ENCODE measurements at places on chromosomes 2 and 18.
A peak's percentile ranks its signal among the peaks of the same experiment; 100 is the strongest.

GRCh38 chr2:205780645-205781044 lies 98.3 kb downstream of the NRP2 start:
- DNase-seq: no peak

GRCh38 chr18:56319953-56320352 lies 318.4 kb downstream of the TXNL1 start:
- no peak for DNase-seq

GRCh38 chr2:202609381-202610145 lies 25.2 kb upstream of the FAM117B start:
- DNase-seq: no peak

DNA sequence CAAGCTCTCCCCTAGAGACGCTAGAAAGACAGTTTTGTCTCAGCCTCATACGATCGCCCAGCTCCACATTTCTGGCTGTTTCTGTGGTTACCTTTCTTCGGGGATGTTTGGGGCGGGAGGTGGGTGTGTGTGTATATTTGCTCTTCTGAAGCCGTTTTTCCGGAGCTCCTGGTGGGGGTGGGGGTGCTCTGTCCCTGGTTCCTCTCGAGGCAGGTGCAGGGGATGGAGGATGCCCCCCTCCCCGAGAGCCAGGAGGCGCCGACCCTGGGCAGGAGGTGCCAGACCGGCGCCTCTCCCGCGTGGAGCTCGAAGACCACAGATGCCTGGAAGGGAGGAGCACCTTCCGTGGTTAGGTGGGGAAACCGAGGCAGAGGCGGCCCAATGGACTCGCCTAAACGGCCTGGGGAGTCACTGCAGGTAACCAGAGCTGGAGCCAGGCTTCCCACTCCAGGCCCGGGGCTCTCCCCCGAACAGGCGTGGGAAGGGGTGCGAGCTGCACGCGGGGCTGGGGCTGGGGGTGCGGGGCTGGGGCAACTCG lies 694 bp upstream of the HPCAL1 start:
- no peak for DNase-seq

- no peak for DNase-seq
These were observed 47.7 kb downstream of the TPO start for GRCh38 chr2:1460851-1461418.

GRCh38 chr2:26327291-26328272 lies 18.4 kb upstream of the SELENOI start:
- no peak for DNase-seq

DNA sequence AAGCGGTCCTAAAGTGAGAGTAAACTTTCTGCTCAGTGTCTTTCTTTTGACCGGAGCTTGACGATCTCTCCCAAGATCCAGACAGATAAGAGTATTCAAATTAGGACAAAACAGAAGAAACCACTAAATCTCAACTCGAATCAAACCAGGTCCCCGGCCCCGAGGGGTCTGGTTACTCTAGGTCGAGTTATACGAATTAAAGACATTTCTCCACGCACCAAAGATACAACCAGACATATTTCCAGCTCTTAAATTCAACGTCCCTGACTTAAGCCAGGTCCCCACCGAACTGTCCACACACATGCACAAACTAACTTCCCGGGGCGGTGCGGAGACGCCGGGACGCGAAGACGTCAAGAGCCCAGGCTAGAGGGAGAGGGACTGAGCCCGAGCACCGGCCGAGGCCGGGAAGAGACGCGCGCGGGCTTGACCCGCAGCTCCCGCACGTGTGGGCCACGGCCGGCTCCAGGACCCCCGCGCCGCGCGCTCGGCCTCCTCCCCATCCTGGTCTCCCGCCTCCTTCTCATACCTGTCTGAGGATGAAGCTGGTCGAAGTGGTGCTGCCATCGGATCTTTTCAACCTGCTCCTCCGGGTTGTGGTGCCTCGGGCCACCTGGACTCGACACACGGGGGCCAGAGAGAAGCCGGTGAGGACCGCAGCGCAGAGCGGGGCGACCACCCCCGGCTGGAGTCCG lies 896 bp downstream of the CACNB4 start:
- DNase-seq: no peak

DNA sequence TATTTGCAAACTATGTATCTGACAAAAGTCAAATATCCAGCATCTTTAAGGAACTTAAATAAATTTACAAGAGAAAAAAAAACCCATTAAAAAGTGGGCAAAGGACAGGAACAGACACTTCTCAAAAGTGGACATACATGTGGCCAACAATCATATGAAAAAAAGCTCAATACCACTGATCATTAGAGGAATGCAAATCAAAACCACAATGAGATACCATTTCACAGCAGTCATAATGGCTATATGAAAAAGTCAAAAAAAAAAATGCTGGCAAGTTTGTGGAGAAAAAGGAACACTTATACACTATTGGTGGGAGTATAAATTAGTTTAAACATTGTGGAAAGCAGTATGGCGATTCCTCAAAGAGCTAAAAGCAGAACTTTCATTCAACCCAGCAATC lies 130.3 kb upstream of the LHCGR start:
- no peak for DNase-seq

DNA sequence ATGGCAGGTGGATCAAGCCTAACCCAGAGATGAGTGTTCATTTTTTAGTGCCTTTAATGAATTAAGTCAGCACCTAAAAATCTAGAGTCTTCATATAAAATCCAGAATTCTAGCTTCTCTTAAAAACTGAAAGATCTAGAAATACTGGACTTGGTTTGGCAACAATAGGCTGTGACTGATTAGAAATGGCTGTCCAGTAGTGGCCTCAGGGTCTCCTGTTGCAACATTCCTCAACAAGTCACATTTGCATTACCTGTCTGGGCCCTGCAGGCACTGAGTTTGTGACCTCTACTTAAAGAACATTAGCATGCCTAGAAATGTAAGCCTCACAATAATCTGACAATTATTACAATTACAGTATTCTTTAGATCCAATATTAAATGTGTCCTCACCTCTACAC lies 33.1 kb downstream of the MBD2 start:
- DNase-seq: no peak

- DNase-seq: no peak
These were observed 197.4 kb downstream of the SNTG2 start for GRCh38 chr2:1147873-1148612.

GRCh38 chr2:45114221-45114955 lies 105.1 kb upstream of the SIX2 start:
- no peak for DNase-seq

DNA sequence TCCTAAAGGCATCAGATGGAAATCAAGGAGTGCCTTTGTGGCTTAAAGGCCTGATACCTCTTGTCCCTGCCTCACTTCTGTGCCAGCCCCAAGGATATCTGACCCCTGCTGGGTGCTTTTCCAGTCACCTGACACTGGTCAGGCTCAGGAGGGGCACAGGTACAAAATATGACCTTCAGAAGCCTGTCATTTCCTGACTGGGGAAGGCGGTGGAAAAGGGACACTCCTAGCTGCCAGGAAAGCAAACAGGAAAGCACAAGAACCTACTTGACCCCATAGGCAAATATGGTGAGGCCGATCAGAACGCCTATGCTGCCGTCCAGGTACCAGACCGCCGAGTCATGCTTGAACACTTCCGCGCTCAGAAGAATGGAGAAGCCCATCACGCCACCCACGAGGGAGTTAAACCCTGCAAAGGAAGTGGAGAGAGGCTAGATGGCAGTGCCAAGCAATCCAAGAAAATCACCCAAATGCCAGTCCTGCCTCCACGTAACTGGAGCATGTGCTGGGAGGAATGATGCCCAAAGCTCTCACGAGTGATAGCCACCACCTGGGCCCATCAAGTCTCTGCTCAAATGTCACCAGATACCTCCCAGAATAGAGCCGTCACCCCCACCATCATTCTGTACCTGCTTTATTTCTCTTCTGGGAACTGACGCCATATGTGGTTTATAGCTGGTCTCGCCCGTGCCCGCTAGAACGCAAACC lies 204.0 kb downstream of the MGAT5 start:
- no peak for DNase-seq

DNA sequence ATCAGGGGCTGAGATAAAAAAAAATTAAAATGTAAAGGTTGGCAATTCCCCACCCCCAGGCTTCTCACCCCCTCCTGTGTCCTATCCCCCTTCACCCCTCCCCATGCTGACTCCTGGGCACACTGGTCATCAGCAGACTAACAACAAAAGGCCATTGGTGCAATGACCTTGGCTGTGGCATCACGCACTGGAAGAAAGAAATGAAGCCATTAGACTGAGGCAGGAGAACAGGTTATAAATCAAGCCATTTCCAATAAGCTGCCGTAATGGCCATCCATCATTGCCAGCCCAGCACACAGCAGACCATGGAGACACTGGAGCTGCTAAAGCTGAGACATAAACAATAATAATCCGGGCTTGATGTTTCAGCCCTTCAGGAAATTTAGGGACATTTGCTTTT lies 342.4 kb upstream of the ETAA1 start:
- DNase-seq: no peak

DNA sequence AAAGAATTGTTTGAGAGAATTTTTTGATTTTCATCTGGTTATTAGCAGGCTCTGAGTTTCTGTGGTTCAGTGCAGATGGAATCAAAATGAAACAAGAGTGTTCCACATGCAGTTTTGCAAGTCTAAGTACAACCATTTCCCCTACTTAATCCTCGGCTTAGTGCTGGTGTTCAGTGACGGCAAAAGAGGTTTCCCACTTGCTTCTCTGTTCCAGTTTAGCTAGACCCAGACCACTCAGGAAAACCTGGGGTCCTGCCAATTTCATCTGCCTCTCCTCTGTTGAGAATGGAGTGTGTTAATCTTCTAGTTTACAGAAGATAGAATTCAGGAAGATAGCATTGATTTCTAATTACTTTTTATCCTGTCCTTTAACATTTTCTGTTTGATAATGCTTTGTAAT lies 996.2 kb upstream of the FANCL start:
- DNase-seq: no peak

- DNase-seq: no peak
These were observed 80.2 kb upstream of the DNMT3A start for GRCh38 chr2:25421820-25422411.

DNA sequence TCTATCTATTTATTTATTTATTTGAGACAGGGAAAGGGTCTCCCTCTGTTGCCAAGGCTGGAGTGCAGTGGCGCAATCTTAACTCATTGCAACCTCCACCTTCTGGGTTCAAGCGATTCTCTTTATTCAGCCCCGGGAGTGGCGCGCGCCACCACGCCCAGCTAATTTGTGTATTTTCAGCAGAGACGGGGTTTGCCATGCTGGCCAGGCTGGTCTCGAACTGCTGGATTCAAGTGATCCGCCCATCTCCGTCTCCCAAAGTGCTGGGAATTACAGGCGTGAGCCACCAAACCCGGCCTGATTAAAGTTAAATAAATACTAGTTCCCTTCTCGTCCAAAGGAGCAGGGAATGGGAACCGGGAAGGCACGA lies 4.2 kb upstream of the CTDSP1 start:
- no peak for DNase-seq

- DNase-seq: no peak
These were observed 115.6 kb downstream of the IRS1 start for GRCh38 chr2:226683944-226684562.

GRCh38 chr2:110997331-110998045 lies 123.2 kb upstream of the BCL2L11 start:
- no peak for DNase-seq

DNA sequence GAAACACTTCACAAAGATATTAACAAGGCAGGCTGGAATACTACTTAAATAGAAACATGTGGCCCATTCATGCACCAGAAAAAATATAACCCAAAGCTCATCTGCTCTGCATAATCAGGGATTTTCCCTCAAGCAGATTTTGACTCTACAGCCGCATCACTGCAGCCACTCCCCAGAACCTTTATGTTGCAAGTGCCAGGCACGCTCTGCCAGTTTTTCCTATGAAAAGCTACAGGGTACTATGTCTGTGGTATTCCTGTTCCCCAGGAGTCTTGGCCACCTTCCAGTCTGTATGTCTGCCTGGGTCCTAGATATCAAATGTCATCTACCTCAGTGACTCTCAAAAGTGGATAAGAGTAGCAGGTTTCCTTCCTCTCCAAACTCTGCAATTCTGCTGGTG lies 3.8 kb downstream of the COA5 start:
- no peak for DNase-seq

DNA sequence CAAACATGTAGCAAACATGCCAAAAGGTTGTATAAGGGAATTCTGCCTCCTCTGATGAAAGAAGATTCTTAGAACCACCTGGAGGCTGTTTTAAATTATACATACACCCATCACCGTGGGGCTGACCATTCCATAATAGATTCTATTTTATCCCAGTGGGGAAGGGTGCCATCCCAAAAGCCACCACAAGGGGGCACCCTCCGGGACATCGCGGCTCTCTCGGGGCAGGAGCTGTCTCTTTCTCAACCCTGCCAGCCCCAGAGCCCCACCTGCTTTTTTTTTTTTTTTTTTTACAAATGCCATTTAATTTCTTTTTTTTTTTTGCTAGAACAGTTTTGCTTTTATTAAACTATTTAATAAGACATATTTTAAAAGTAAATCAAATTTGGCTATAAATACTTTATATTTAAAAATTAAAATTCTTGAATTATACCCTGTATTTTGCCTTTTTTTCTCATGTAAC lies 8.6 kb upstream of the MTCL1 start:
- DNase-seq: peak; percentile 63

GRCh38 chr2:69789772-69790600 lies 39.5 kb upstream of the GMCL1 start:
- DNase-seq: no peak

DNA sequence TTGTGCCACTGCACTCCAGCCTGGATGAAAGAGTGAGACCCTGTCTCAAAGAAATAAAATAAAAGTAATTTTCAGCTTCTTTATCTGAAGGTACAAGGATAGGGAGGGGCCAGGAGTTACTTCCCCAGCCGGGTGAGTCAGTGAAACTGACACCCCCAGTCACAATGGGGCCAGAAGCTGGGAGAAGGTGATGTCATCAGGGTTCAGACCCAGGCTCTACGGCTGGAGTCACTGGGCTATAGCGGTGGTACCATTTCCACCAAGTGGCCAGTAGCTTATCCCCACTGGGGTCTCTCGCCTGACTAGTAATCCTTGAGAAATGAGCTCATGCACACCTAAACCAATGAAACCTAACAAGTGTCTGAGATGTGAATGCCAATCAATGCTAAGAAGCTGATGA lies 107.9 kb downstream of the ALPK2 start:
- DNase-seq: no peak

GRCh38 chr2:219279151-219279915 lies at the start of gene DNAJB2:
TSS of gene DNAJB2 (plus strand) at chr2:219279366. CDS start at chr2:219279834, 468 bp downstream.
- DNase-seq: peak; percentile 99

DNA sequence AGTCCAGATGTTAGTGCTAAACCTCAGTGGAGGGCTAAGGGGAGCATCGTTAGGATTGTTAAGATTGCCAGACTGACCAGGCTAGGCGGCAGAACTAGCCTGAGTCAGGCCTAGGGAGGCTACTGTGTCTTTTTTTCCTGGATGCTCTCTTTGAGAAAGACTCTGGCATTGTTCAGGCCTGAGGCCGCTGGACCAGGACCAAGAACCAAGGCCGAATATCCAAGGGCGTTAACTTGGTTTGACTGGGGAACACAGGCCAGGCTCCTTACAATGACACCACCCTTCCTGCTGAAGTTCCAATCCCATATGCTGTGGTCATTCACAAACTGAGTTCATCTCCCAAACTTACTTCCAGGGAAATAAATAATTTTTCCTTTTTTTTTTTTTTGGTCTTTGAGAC lies 10.6 kb downstream of the HTRA2 start:
- DNase-seq: no peak

All from activated T-helper 1 cell treated with Interleukin-2 at 50 U/mL for 16 hours (primary cell).